ENCODE measurements at places on chromosomes 1 and 21.

DNA sequence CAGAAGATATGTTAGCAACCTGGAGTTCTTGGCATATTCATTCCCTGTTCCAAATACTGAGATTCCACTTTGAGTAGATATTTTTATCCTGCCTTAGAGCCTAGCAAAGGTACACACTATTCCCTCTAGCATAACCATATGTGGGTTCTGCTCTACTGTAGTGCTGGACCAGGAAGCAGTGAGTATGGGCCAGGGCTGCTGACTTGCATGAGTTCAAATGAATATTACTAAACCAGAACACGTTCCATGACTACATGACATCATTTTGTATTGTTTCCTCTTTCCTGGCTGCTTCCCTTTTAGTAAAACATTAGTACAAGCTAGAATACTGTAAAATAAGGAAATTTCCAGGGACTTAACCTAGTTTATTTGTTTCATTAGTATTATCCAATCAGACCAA is 41.1 kb downstream of the TNFSF18 start:
- DNase-seq, result no peak

GRCh38 chr1:43705982-43706597 is 1.2 kb upstream of the ST3GAL3 start:
- DNase-seq, result no peak

- no peak for DNase-seq
Observed at GRCh38 chr1:202812176-202813026, 1.6 kb downstream of the PCAT6 start.

- DNase-seq, result peak; percentile 94
Observed at GRCh38 chr1:183267646-183268431, 81.8 kb downstream of the LAMC2 start.

- DNase-seq, result no peak
Observed at GRCh38 chr21:45097827-45098387, 23.5 kb downstream of the ADARB1 start.

DNA sequence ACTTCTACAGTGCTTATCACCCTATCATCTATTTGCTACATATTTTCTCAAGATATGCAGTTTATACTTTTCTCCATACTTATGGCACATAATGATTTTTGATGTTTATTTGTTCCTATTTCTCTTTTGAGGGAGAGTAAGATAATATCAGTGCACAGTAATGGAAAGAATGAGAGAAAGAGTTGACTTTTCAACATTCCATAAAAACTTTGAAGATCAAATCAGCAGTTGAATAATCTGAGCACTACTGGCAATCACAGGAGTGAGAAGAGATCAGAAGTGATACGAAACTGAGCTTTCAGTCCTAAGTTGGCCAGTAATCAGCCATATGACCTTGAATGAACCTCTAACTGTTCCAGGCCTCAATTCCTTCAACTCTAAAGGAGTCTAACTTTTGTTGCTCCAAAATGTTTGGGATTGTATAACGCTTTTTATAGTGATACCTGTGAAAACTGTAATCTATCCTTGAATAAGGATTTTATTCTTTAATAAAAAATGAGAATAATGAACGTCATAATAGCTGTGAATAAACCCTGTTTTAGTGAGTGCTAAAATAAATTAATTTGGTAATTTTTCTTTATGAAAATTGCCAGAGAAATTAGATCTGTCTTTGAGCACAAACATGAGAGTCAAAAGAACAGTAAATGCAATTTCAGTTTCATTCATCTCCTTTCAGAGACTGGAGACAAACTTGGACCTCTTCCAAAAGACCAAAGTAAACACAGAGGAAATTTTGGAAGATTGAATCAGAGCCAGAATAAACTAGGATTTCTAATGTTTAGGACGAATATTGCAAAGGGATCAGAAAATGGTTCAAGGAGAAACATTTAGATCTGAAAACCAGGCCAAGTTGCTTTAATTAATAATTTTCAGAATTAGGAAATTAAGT is 309.9 kb downstream of the ADGRL2 start:
- DNase-seq, result peak; percentile 4

GRCh38 chr1:109048335-109048734 is 6.4 kb upstream of the WDR47 start:
- no peak for DNase-seq

GRCh38 chr21:42614396-42614795 is 39.0 kb upstream of the PDE9A start:
- no peak for DNase-seq

DNA sequence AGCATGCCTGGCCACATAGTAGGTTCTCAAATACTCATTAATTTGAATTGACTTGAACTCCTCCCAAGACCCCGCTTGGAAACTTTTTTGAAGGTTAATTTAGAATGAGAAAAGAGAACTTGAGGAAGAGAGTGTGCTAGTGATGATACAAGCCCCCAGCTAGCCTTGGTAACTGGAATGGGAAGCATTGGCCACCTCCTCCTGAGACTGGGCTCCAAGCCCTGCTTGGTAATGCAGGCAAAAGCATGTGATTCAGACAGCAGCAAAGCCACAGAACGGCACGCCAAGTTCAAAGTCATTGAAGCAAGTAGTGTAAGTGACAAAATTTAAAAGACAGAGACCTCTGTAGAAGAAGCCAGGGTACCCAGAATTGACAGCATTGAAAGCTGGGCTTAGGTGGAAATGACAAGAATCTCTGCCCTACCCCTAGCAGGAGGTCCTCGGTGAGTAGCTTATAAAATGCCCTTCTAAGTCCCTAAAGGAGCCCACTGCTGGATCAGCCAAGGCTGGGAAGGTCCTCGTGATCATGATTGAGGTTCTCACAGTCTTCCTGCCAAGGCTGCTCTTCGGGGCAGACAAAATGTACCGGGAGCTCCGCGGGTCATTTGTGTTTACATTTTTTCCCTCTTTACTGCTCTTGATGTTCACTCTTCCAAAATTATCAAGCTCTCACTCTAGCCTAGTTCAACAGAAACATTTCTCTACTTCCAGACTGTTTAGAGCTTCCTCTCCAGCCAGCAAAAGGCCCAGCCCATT is 99.4 kb downstream of the TSEN15 start:
- DNase-seq, result peak; percentile 28

GRCh38 chr1:9281908-9282695 is 10.6 kb upstream of the SPSB1 start:
- DNase-seq, result peak; percentile 45

DNA sequence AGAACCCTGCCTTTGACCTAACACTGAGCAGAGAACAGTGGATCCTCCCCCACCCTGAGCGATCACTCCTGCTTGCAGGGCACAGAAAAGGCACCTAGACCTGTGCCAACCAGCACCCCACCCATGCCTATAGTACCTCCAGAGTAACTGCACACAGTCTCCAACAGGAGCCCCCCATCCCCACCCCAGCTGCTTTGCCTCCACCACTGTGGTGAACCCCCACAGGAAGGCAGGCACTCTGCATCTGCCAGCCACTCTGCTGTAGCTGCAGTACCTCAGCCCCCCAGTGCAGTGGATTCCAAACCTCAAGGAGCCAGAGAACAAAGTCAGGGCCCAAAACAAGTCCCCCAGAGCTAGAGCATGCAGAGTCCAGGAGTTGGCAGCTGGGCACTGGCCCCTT is 10.7 kb downstream of the SPATC1L start:
- no peak for DNase-seq

DNA sequence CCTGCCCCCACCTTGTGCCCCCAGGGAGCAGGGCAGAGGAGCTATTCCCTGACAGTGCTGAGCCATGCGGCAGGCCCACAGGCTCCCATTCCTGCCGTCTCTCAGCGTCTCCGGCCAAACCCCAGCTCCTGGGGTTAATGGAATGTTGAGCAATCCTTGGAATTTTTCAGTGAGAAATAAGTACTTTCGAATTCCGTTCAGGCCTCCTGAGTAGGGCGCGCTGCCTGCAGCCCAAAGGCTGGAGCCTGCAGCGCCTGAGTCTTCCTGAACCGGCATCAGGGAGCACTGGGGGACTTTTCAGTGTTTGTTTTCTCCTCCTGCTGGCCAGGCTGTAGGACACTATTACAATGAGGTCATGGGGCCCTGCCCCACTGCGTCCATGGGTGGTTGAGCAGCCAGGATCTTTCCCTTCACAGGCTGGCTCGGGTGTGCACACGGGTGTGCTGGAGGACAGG is 33.3 kb upstream of the CSF1 start:
- peak; percentile 96 for DNase-seq

- DNase-seq, result no peak
Observed at GRCh38 chr1:9717193-9718005, 65.9 kb downstream of the PIK3CD start.

- DNase-seq, result no peak
Observed at GRCh38 chr21:41865002-41865777, 14.0 kb downstream of the PRDM15 start.

DNA sequence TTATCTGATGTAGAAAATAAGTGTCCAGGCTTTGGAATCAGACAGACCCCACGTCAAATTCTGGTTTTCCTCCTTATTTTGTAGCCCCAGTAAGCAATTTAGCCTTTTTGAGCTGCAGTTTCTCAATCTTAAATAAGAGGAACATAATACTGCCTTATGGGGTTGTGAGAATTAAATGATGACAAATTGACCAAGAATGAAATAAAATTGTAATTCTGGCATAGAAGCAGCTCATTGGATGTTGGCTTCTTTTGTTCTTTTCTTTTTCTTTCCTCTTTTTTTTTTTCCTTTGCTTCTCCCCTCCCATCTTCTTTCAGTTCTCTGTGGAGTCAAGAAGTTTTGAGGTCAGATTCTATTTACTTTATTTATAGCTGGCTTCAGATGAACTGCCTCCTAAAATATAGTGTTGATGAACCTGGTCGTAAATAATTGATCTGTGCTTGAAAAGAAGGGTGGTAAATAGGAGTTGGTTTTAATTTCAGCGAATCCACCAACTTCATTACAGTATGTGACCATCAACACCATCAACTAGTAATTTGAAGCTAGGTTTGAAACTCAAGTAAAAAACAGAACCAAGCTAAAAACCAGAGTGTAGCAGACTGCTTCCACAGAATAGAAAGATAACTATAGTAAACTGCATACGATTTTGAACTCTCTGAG is 81.1 kb downstream of the CACHD1 start:
- DNase-seq, result peak; percentile 27

- no peak for DNase-seq
Observed at GRCh38 chr21:45994759-45995685, 13.5 kb downstream of the COL6A1 start.

- DNase-seq, result peak; percentile 83
Observed at GRCh38 chr1:66282343-66282852, 251.6 kb upstream of the SGIP1 start.

DNA sequence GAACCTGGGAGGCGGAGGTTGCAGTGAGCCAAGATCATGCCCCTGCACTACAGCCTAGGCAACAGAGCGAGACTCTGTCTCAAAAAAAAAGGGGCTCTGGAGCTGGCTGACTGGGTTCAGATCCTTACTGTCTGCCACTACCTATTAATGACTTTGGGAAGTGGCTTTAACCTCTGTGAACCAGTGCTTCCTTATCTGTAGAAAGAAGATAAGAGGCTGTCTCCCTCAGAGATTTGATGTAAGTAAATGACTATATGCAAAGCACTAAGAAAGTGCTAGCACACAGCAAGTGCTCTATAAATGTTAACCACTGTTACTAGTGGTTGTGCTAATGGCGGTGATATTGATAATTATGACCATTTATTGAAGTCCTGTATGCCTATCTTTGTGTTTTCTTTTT is 94.6 kb downstream of the VPS13D start:
- no peak for DNase-seq

- peak; percentile 61 for DNase-seq
Observed at GRCh38 chr1:92291372-92291999, 7.3 kb downstream of the GLMN start.

DNA sequence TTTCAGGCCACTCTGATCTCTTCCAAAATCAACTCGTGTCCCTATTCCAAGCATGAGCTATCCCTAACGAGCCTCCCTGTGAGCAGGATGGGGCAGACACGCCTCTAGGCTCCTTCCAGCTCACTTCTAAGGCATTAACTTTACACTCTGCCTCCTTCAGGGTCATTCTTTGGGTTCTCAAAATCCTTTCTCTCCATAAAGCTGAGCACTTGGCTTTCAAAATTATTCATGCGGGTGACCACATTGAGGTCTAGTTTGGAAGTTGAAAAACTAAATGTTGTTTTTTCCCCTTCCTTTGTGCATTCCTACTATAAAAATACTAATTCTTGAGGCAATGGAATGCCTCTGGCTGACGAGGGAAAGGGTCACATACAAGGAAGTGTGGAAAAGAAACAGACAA is 33.5 kb upstream of the BMP8B start:
- DNase-seq, result no peak

DNA sequence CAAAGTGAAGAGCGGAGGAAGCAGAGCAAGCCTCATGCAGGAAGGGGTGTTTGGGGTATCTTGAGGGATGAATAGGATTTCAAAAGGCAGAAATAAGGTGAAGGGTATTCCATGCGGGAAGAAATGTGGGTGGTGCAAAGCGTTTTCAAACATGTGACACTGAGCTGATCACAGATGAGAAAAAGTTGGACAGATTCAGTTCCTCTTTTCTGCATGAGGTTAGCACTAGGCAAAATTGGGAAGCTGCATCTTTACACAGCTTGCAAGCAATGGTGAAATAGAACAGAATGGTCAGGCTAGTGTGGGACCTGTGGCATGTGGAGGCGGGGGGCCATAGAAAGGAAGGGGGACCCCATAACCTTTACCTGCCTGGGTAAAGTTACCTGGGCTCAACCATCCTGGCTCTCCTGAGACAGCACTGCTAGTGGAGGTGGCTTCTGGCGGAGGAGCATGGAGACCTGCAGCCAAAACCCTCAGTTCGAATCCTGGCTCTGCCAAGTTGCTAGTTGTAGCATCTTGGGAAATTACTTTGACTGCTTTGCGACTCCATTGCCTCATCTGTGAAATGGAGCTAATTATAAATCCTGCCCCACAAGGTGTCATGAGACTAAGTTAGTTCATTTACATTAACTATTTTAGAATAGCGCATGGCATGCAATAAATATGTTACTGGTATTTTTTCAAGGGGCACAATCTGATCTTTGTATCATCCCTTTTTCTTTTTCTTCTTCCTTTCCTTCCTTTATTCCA is 16.4 kb downstream of the KCNA10 start:
- no peak for DNase-seq

DNA sequence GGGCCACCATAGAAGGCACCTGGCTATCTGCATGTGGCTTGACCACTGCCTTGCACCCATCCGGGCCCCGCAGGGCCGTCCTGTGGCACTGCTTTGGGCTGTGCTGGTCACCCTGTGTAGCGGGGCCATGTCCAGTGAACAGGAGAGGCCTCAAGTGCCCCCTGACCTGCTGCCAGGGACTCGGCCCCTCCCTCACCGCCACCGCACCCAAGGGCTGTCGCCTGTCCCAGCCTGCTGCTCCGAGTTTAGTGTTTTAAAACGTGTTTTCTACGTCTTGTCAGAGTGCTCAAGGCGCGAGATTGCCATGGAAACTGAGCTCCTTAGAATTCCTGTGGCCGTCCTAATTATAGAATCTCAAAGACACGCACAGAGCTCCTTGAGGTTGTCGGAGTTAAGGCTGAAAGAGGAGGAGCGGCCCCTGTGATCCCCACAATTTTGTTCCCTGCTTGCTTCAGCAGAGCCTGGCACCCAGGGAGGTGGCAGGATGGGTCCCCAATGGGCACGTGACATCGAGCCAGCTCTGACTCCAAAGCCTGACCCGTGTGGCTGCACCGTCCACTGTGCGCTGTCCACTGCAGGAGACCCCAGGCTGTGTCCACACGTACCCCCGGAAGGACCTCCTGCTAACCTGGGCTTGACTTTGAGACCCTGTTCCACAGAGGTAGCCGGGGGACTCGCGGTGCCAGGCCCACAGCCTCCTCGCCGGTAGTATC is 66.2 kb downstream of the FAAP20 start:
- DNase-seq, result peak; percentile 28

- peak; percentile 98 for DNase-seq
Observed at GRCh38 chr1:245599371-245600174, 444.8 kb downstream of the KIF26B start.

Measured in fibroblast of skin of right quadriceps (primary cell).